ENCODE measurements at places on chromosomes 12 and 14.

DNA sequence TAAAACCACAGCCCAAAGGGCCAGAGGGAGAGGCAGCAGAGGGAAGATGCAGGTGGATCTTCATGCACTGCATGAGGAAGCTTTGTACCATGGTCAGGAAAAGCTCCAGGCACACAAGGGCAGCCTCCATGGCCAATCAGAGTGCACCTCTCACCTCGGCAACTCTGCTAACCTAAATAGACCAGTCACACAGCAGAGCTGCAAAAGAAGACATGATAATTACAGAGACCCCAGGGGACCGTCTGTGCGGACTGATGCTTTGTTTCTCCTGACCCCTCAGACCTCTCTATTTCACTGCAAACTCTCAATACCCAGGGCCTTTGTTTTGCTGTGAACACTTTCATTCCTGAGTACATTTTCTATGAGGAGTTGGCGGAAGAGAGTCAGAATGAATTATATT lies 10.7 kb upstream of the TCL1B start:
- no peak for DNase-seq

GRCh38 chr12:34336619-34337465 lies 314.5 kb downstream of the ALG10 start:
- DNase-seq: no peak

DNA sequence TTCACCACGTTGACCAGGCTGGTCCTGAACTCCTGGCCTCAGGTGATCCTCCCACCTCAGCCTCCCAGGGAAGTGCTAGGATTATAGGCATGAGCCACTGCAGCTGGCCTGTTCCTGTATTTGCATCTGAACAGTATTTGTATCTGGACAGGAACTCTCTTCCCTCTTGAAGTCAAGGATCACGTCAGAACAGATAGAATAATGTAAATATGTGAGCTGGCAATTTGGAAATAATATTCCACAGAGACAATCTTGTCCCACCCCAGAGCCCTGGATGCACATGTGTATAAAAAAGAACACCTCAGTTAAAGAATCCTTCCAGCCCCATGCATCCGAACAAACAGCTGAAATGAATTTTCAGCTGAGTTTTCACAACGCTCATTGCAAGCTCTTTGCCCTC lies 118.3 kb downstream of the VEZT start:
- no peak for DNase-seq

GRCh38 chr12:105948331-105948730 lies 190.4 kb downstream of the NUAK1 start:
- DNase-seq: no peak

DNA sequence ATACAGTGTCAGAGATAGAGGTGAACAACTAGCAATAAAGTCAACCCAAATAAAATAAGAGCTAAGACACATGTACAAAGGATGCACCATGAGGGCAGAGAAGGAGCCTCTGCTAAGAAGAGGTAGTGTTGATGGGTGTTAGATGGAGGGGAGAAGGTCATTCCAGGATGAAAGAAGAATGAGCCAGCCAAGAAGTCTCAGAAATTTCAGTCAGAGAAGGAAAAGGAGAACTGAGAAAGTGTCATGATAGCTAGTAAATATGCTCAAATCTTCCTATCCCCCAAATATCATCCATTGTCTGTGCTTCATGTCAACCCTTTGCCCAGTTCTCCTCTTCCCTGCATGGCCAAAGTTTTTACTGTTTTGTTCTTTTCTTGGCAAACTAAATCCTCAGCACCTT lies 225.2 kb upstream of the BTG1 start:
- DNase-seq: no peak

DNA sequence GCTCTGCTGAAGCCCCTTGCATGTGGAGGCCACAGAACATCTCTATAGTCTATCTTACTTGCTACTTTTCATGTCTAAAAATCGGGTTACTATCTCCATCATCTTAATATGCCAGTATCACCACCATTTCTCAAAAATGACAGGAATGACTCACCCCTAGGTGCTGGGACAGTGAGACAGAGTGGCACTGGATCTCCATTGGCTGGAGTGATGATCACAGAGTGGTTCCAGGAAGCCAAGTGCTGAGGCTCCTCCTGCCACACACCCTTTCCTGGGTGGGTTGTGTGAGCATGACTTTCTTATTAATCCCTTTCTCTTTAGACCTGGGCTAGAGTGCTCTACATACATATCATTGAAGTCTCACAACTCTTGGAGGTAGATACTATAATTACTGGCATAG lies 3.3 kb upstream of the ASCL1 start:
- DNase-seq: no peak

DNA sequence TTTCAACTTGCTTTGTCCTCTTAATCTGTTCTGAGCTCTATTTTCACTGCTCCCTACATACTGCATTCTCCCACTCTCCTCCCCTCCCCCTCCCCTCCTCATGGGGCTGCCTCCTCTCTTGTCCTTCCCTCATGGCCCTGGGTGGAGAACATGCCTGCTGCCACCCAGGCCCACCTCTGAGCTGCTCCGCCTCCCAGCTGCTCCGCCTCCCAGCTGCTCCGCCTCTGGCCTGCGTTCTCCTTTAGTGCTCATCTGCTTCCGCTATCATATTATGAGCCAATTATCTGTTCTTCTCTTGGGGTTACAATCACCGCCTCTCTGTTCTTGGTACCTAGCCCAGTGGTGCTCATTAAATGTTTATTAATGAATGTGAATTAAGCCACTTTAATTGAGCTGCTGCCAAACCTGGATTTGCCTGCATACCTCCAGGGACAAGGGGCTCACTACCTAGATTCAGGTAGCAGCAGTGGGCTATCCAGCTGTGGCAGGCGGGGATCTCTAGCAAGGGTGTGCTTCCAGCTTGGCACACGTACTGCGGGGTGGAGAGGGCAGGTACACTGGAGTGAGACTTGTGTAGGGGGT lies 32.0 kb upstream of the FAM181A start:
- no peak for DNase-seq

GRCh38 chr12:92696216-92696615 lies 6.6 kb upstream of the PLEKHG7 start:
- DNase-seq: no peak

- DNase-seq: no peak
Measured at GRCh38 chr14:70358631-70359030, 852 bp downstream of the COX16 start.

- no peak for DNase-seq
Measured at GRCh38 chr12:79364197-79364596, 326.6 kb downstream of the PAWR start.

DNA sequence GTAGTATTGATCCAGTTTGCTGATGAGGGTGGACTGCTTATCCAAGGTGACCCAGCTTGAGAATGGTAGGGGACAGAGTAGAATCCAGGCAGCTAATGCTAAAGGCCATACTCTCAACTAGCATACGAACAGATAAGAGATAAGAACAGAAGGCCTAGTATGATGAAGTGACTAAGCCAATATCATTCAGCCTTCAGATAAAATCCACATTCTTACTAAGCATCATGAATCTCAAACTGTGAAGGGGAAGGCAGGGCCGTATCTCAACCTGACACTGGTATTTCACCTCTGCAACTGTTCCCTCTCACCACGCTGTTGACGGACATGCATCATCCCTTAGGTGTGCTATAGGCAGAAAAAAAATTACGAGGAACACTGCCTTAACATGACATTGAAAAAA lies 8.1 kb upstream of the CKAP4 start:
- DNase-seq: no peak

- no peak for DNase-seq
Measured at GRCh38 chr12:98420461-98420860, 94.9 kb upstream of the TMPO start.

DNA sequence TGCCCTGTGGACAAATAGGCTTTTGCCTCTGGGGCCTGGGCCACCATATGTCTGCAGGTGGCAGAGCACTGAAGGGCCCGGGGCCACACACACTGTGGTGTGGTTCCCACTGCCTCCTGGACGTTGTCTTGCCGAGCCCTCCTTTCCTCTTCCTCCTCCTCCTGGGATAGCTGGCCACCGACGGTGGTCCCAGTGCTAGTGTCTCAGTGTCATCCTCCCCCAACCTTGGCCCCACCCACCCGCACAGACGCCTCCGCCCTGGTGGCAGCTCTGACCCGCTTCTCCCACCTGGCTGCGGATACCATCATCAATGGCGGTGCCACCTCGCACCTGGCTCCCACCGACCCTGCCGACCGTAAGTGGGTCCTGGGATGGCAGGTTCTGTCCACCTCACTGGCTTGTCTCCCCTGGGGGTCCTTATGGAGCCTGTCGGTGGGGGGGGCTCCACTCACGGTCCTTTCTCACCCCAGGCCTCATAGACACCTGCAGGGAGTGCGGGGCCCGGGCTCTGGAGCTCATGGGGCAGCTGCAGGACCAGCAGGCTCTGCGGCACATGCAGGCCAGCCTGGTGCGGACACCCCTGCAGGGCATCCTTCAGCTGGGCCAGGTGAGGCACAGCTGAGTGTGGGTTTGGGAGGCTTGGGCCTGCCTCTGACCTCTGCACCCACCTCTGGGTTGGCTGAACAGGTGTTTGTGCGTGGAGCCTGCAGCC lies 23.5 kb downstream of the HIP1R start:
- no peak for DNase-seq

- no peak for DNase-seq
Measured at GRCh38 chr12:117901631-117902030, 67.2 kb downstream of the KSR2 start.

GRCh38 chr12:3550839-3551238 lies 59.8 kb downstream of the PRMT8 start:
- no peak for DNase-seq

- DNase-seq: peak; percentile 71
Measured at GRCh38 chr12:44847888-44848702, 28.0 kb downstream of the NELL2 start.

DNA sequence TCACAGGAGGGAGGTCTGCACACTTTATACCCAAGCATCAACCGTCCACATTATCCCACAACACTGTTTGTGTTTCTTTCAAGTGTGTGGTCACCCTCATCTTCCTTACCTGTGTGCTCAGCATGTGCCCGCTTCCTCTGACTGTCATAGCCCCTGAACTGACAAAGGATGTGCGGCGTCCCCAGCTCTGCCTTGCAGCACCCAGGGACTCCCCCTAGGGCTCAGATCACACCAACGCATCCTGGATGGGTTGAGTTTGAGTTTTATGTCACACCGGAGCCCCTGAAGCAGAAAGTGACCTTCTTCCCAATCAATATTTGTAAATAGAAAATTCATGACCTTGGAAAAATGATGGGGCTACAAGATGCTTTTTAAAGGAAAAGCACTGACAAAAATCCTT lies 770.7 kb upstream of the TMEM132C start:
- DNase-seq: no peak

DNA sequence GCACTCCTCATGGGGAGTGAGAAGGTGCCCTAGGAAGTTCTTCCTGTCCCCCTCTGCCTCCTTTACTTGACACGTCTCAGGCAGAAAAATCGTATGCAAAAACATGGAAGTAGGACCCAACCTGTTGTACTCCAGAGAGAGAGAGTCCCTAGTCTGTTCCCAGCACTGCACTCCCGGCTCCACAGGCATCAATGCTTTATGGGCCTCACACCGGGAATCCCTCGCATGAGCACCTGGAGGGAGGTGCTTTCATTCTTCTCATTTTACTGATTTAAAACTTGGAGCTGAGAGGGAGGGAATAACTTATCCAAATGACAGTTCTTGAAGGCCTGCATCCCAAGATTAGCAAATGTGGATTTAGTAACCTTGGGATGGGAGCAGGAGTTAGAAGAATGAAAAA lies 1101.4 kb downstream of the BCL11B start:
- no peak for DNase-seq

DNA sequence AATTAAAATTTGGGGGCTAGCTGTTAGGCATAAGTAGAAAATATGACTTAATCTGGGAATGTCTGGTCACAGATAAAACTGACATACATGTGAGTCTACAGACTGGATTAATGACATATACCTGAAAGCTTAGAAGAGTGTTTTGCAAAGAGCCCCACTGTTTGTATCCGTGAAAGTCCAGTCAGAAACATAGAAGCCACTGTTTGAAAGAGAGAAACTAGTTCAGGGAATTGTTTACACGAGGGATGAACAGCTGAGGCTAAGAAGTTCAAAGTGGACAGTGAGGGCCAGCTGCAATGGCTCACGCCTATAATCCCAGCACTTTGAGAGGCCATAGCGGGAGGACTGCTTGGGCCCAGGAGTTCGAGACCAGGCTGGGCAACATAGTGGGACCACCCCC lies 36.2 kb upstream of the SGPP1 start:
- no peak for DNase-seq

GRCh38 chr14:87952307-87953094 lies 40.5 kb downstream of the GALC start:
- no peak for DNase-seq

GRCh38 chr12:111643427-111643826 lies 42.3 kb downstream of the BRAP start:
- DNase-seq: no peak

- no peak for DNase-seq
Measured at GRCh38 chr14:102777711-102778337, 575 bp downstream of the TRAF3 start.

DNA sequence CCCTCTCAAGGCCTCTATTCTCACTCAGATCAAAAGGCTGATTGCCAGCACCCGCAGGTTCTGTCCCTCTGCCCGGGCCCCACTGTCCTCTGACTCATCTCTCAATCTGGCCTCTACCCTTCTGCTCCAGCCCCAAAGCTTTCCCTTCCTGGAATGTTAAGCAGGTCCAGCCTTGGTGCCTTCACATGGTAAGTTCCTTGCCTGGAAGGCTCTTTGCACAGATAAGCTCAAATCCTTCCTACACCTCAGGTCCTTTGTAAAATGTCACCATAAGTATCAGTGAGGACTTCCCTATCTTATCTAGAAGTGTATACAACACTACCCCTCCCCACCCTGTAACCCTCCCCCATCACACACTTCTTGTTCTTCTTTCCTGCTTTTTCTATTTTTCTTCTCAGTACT lies 22.2 kb downstream of the LPCAT3 start:
- DNase-seq: no peak

- no peak for DNase-seq
Measured at GRCh38 chr14:34030864-34031263, 80.0 kb upstream of the EGLN3 start.

DNA sequence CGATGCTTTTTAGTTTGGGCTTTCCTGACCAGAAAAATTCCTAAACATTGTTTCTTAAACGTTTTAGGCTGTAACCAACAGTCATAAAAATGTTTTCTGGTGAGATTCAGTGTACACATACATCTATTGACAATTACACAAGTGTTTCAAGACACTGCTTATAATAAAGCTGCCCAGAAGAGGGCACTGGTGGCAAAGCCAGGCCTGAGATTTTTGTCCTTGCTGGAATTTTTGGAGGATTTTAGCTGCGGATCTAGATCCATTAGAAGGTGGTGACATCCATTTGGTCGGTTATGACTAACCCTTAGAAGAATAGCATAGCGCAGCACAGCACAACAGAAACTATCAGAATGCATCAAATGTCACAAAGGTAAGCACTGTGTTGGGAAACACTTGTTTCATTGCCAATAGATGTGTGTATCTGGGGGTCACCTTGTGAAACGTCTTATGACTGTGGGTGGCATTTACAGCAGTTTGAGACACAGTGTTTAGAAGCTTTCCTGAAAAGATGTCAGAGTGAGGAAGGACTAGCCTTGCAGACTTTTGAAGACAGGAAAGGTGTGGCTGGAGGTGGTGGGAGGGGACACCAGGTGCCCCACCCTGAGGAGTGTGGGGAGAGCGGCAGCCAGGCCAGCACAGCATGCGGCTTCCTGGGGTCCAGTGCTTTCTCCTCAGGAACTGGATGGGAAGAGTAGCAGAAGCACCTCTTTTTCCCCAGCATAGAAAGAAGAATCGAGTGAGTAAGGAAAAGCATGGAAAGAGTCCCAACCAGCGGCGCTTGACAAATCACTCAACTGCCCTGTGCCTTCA lies 54.7 kb upstream of the FKBP4 start:
- DNase-seq: no peak

GRCh38 chr12:87290505-87290904 lies 738.7 kb downstream of the C12orf50 start:
- no peak for DNase-seq

- DNase-seq: no peak
Measured at GRCh38 chr14:21990116-21990515, 316.5 kb upstream of the OR4E1 start.

Measured in activated gamma-delta T cell treated with Interleukin-2 at 50 U/mL for 16 hours (primary cell).